ENCODE measurements at places on chromosomes 7 and 10.
A peak's percentile ranks its signal among the peaks of the same experiment; 100 is the strongest.

- no peak for DNase-seq
Observed at GRCh38 chr10:404991-405390, 269.7 kb downstream of the ZMYND11 start.

GRCh38 chr7:89837515-89837914, 316.8 kb upstream of the STEAP1 start:
- DNase-seq: peak; percentile 45

GRCh38 chr10:101897633-101898032, 54.0 kb upstream of the KCNIP2 start:
- DNase-seq: peak; percentile 8

DNA sequence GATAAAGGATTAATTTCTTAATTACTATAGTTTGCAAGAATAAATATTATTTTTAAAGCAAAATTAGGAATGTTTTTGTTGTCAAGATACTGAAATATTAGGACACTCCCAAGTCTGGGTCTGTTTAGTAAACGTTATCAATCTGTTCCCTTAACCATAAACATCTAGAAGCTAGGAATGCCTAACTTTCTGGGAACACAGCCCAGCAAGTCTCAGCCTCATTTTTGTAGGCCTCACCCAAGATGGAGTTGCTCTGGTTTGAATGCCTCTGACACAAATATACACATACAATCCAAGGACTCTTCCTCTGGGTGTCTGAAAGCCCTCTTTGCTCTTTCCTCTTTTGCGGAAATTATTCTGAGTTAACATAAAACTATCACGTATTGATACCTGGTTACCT, 487.4 kb upstream of the CELF2 start:
- no peak for DNase-seq

GRCh38 chr10:118300320-118300719, 41.8 kb downstream of the FAM204A start:
- DNase-seq: no peak

GRCh38 chr7:106426803-106427202, 142.0 kb upstream of the NAMPT start:
- DNase-seq: no peak

DNA sequence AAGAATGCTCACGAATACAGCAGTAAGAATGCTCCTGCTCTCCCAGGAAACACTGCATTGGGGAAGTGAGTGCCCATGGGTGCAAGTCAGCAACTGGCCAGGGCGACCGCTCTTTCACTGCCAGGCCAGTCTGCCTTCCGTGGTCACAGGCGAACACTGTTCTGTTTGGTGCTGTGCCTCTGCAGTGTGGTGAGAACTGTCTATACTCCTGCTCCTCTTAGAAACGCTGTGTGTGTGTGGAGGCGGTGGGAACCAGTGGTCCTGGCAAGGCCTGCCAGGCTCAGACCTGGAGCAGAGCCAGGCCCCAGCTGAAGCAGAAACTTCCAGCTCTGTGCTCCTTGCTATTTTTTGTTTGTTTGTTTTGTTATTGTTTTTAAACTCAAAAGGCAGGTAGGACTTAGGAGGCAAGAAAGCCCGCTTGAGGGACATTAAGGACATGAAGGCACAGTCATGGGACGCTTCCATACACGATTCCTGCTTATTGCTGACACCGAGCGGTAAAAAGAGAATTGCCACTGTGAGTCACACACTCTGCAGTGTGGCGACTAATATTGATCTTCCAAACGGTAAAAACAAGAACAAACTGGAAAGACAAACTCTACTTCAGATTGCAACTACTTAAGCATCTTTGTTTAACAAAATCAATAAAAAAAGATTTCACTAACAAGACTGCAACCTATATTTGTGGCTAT, 430.8 kb downstream of the DNAJB6 start:
- no peak for DNase-seq

DNA sequence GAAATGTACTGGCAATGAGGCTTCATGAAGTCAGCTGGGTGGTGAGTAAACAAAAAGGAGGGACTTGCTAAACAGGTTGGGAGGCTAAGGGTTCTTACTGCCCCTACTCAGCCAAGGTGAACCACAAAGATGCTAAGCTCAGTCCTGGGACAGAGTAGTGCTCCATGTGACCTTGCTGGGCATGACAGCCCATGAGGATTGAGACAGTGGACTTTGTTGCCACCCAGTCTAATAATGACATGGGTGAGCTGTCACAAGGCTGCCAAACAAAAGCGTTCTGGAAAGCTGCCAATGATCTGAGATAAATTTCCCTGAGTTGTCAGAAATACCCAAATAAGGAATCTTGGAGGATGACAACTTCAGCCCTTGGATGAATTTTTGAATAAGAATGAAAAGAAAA, 75.2 kb downstream of the CLEC2L start:
- no peak for DNase-seq

GRCh38 chr7:158649279-158649678, 55.3 kb downstream of the NCAPG2 start:
- peak; percentile 81 for DNase-seq

- DNase-seq: no peak
Observed at GRCh38 chr7:41508755-41509154, 194.1 kb downstream of the INHBA start.

DNA sequence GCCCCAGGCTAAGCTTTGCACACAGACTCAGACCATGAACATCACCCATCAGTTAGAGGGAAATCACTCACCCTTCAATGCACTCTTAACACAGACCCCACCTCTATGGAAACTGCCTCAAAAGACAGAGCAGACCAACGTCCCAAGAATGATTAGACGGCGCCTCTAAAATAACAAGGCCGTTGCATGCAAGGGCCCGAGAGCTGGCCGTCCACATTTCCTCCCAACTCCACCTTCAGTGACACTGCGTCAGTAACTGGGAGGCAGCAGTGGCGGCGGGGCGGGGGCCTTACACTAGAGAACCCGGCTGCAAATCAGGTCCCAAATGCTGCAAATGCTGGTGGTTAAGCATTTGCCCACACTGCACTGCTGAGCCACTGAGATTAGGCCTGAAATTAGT, 115.0 kb downstream of the PTPRN2 start:
- DNase-seq: no peak

DNA sequence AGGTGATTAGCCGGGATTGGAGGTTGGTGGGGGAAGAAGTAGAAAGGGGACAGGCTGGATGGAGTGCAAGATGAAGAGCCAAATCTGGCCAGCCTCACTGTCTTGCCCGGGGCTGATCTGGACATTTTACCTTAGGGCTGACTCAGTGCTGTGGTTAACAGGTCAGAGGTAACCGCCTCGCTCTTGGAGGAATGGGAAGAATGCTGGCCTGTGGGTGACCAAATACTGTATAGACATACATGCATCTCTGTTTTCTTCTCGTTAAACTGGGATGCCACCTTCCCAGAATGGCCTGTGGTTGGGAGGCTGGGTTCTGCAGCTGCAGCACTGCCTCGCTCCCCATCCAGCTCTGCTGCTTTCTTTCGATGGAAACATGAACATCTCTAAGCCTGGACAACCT, 120.0 kb downstream of the SEC23IP start:
- DNase-seq: no peak

DNA sequence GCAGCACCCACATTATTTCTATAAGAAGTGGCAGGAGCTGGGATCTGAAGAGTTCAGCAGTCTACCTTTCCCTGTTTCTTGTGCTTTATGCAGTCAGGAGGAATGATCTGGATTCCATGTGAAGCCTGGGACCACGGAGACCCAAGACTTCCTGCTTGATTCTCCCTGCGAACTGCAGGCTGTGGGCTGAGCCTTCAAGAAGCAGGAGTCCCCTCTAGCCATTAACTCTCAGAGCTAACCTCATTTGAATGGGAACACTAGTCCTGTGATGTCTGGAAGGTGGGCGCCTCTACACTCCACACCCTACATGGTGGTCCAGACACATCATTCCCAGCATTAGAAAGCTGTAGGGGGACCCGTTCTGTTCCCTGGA, 874 bp upstream of the RBP3 start:
- DNase-seq: no peak

GRCh38 chr7:51158211-51158610, 158.4 kb downstream of the COBL start:
- DNase-seq: no peak

- DNase-seq: no peak
Observed at GRCh38 chr10:4067531-4067930, 282.5 kb upstream of the KLF6 start.

DNA sequence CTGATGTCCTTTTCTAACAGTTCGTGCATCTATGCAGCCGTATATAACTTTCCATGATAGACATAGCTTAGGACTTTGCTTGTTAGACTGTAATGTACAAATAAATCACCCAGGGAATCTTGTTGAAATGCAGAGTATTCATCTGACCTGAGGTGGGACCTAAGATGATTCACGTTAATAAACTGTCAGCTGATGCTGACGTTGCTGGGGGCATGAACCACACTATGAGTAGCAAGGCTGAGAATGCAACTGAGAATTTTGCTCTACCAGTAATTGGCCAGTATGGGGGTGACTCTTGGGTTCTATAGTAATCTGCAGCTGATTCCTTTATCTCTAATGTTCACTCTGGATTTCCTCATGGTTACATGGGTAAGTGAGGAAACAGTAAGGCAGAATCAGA, 130.1 kb upstream of the MALRD1 start:
- peak; percentile 60 for DNase-seq

DNA sequence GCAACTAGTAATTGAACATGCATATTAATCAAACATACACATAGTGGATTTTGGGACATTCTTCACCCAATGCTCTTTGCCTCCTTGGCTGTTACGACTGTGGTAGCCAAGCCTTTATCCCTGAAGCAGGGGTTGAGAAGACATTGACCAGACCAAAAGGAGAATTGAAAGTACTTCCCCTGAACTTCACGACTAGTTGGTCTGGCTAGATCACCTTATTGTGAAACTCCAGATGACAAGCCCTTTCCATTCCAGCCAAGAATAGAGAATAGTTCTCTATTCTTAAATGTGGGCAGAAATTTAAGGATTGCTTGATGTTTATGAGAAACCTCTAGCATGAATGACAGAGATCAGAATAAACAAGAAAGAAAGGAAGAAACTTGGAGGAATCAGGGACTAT, 97.0 kb downstream of the LRMDA start:
- no peak for DNase-seq

DNA sequence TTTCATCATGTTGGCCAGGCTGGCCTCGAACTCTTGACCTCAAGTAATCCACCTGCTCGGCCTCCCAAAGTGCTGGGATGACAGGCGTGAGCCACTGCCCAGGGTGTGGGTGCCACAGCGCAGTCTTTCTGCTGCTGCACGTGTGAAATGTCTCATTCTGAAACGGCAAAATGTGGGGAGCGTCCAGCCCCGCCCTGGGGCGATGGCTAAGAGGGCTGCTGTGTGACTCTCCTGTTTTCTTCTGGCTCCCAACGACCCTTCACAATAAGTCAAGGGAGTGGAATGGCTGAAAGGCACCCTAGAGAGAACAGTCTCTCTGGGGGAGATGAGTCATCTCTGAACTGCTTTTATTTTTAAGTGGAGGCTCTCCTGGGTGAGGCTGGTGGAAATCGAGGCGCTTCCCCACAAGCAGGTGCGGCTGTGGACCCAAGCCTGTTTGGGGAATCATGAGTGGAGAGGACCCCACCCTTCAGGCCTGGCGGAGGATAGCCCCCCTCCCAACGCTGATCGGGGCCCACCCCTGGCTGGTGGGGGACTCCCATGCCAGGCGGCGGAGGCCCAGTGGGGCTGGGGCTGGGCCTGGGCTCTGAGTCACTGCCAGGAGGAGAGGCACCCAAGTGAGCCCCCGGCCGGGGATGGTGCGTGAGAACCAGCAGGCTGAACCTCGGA, 18.0 kb downstream of the ADAP1 start:
- DNase-seq: no peak

- no peak for DNase-seq
Observed at GRCh38 chr7:142809671-142810070, 38.9 kb downstream of the PRSS2 start.

DNA sequence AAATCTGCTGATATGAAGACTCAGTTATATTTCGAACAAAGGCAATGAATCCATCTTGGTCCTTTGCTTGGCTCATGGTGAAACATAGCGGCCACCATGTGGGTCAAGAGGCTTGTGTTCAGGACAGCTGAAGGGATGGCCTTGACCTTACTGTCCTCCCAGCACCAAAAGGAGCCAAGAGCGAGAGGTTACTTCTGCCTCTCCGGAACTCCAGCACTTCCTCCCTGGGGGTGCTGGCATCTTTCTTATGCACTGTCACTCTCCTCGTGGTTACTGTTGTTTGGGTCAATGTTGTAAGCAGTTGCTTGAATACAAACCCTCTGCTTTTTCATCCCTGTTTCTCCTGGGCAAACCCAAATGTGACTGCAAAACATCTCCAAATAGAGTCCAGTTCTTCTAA, 100.6 kb downstream of the RBM20 start:
- no peak for DNase-seq

GRCh38 chr7:149666360-149666945, 106.9 kb downstream of the ZNF467 start:
- no peak for DNase-seq

DNA sequence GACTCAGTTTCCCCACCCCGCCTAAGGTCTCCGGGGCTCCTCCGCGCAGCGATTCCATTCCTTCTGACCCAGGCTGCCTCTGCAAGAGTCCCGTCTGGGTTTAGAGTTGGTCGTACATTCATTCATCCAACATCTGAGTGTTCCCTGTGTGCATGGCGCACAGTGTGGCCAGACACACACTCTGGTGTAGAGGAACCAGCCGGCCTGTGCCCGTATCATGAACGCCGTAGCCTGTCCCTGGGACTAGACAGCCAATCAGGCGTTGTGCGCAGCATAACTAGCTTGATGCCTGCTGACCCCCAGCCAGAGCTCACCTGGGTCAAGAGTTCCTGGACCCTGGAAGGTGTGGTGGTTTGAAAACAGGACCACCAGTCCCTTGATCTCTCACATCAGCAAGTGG, 20.9 kb upstream of the PDGFA start:
- no peak for DNase-seq

DNA sequence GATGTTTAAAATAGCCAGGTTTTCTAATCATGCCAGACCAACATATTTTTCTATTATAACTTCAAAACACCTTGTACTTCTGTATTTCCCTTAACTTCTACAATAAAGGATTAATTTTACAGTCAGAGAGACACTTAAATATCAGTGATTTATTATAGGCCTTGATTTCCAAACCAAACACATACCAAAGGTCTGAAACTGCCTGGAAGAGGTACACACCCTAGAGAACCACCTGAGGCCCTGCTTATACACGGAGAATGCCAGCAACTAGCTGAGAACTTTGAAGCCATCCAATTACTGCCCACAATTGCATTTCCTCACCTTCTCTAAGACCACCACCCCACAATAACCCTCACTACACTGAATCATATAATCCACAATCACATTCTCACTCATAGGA, 4.9 kb downstream of the CCDC6 start:
- DNase-seq: no peak

DNA sequence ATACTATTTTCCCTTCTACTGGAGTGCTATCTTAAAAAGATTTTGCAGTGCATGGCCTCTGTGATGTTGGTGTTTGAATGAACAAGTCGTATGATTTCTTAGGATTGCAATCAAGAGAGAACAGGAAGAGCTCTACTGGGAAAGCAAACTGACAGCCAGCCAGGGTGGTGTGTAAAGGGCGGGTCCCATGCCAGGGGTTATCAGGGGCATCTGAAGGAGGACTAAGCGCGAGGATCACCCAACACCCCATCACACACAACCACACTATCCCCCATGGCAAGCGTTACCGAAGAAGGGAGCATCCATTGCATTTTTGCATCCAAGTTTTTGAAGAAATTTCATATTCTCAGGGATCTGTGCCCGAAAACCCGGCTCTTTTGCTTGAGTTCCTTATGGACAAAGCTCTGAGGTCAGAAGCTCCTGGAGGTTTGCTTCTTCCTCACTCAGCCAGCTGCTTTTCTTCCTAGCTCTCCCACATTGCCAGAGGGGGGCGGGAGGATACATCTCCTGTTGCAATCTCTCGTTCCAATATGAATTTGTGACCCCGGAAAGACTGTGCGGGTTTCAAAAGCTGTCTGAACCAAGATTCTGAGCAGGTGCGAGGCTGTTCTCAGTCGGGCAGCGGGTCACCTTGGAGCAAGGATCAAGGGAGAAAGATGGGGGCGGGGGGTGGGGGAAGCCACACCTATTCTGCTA, 5.2 kb downstream of the NEUROD6 start:
- no peak for DNase-seq
